Left renal pelvis (tissue), 4 donors: ENCODE measurements at places on chromosomes 6 and 20. TPM values are rescaled to one million over a fixed set of nuclear protein-coding genes. Genes with fewer than 3 reads are reported as not detected.

TAPBP gene
- 37.9 TPM for polyA plus RNA-seq

EMILIN3 gene
- 11.1 TPM for polyA plus RNA-seq

SNAP25 gene
- polyA plus RNA-seq, result 5.9 TPM

IPCEF1 gene
- polyA plus RNA-seq, result 7.4 TPM

GRIK2 gene
- polyA plus RNA-seq, result 18.0 TPM

FABP7 gene
- 0.29 TPM for polyA plus RNA-seq

SAPCD1 gene
- polyA plus RNA-seq, result 2.7 TPM

DNA sequence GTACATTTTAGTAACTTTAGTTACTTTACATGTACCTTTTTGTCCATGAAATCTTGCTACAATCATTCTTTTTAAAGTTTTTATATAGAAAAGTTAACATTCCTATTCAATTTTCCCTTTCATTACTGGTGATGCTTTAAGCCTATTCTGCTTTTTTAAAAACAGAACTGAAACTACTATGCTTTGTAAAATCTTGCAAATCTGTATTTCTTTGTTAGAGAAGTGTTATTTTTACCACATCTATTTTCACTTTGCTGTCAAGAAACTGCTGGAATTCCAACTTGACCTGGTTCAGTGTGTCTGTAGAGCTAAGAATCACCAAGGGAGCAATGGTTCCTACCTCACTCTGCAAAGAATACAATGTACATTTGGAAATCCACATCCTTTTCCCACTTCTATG lies 21.8 kb upstream of the SAMD5 start:
- DNase-seq, result no peak

- no peak for DNase-seq
Observed at GRCh38 chr6:54111341-54112045, at the start of gene MLIP. MLIP (plus strand) TSS chr6:54111443; CDS start chr6:54111480, 37 bp downstream.

DNA sequence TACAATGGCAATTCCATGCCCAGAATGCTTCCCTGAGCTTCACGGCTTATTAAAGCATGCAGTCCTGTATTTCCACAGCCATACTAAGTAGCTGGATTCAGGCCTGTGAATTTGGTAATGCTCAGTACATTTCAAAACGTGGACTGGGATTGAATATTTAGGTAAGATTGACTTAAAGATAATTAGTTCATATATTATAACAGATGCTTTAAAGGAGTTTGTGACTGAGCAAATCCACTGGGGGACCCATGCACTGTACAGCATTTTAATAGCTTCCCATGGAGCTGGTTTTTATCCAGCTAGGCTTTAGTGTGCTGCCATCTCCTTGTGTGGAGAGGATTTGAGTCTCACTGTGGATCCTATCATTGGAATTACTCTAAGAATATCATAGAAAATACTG lies 420.9 kb upstream of the FLRT3 start:
- no peak for DNase-seq

- peak; percentile 4 for DNase-seq
Observed at GRCh38 chr6:53795702-53796450, 1.1 kb downstream of the LRRC1 start.

GRCh38 chr20:63416631-63417030 lies 55.5 kb upstream of the CHRNA4 start:
- no peak for DNase-seq

DNA sequence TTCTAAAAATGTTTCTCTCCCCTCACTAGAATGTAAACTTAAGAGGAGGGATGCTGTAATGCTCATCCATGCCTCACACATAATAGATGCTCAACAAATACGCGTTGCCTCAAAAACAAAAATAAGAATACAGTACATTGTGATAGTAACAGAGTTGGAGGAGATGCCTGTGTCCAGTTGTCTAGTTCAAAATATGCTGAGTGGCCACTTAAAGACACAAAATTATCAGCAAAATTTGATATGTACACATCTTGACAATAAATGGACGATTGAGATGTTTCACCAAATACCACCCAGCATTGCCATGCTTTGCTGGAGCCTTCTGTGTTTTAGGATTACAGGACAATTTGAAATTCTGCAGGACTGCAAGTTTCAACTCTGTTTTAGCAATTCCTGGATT lies 7.6 kb upstream of the EXOC2 start:
- no peak for DNase-seq

DNA sequence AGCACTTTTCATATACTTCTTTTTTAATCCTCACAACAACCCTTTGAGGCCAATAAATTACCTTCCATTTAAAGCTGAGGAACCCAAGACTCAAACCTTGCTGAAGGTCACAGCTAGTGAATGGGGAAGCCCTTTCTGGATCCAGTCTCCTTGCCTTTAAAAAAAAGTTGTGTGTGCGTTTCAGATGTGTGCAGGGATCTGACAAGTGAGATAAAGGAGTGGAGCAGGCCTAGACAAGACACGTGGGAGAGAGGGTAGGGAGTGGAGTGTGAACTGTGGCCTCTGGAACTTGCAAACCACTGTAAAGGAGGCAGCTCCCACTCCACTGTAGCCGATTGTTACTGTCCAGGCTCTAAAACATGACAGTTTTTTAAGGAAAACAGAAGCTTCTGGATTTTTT lies 1.9 kb downstream of the KLHL32 start:
- DNase-seq, result no peak
